Lung (tissue), 17 donors: ENCODE measurements at places on chromosomes 1 and 21. TPM values are rescaled to one million over a fixed set of nuclear protein-coding genes. Genes with fewer than 3 reads are reported as not detected.

DNA sequence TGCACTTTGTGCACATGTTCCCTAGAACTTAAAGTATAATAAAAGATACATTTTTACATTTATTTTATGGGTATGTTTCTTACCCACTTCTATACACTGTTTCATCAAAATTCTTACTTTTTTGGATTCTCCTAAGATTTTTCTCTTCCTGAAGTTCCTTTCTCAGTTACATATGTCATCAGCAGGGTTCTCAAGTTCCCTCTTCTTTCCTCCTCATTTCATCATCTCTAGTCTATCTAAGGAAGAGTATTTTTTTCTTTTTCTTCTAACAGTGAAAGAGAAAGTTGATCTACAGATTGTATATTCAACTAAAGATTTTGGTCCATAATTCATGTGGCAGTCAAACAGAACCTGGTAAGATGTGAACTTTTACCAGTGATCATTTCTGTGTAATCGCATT, 41.2 kb upstream of the CYYR1 start:
- no peaks in the 10 kb centered on the region for H3K27me3 ChIP-seq
- no peaks in the 10 kb centered on the region for H3K36me3 ChIP-seq
- H3K4me1 ChIP-seq: no peaks in the 10 kb centered on the region
- no peak for DNase-seq
- H3K4me3 ChIP-seq: no peak overlapping the region
- H3K27ac ChIP-seq: no peak overlapping the region

DNA sequence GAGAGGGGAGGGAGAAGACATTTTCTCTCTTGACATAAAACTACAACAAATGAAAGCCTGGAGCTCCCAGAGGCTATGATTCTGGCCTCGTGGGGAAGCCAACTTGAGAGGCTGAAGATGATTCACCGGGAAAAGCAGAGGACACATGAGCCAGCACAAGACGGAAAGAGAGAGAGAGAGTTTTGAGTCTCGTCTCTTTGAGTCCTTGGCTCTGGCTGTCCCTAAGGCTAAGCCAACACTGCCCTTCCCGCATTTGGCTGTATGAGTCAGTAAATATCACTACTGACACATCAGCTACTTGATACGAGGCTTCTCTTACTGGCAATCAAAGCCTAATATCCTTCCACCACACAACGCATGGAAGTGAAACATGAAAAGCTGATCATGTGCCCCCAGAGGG, 95.5 kb downstream of the GRIK3 start:
- no peaks in the 10 kb centered on the region for H3K36me3 ChIP-seq
- peaks cover 14% of the 10 kb centered on the region for H3K27me3 ChIP-seq
- H3K27ac ChIP-seq: no peak overlapping the region
- no peak overlapping the region for H3K4me3 ChIP-seq

- no peak for DNase-seq
- H3K4me1 ChIP-seq: peaks cover 54% of the 10 kb centered on the region
- no peaks in the 10 kb centered on the region for H3K36me3 ChIP-seq
- no peaks in the 10 kb centered on the region for H3K27me3 ChIP-seq
- H3K27ac ChIP-seq: peak overlapping the region; percentile 44
Observed at GRCh38 chr1:8465692-8466091, 147.8 kb downstream of the SLC45A1 start.

DNA sequence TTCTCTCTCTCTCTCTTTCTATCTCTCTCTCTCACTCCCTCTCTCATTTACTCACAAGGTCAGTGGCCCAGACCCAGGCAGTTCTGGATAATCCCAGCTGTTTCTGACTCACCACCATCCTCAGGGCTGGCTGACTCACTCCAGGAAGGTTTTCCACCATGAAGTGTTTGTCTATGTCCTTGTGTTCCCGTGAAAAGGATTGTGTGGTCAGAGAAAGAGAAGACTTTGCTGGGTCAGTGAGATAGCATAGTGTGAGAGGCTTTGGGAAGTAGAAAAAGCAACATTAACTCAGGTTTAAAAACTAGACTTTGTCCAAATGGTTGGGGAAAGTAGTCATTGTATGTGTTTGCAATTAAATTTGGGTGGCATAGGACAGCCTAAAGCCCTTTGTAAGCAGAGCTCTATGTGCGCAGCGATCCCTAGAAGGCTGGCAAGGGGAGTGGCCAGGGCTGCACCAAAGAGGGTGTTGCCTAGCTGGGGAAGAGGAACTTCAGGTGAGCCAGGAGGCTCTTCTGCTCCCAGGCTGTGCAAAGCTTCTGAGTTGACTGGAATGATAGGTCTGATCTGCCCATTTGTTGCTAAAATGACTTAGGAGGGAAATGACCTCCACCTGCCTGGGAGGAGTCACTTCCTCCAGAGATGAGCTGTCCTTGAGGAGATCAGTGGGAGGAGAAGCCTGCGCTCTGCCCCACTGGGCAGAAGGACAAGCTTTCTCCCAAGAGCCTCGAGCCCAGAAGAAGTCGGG, 4.9 kb upstream of the CAPN2 start:
- peaks cover 21% of the 10 kb centered on the region for H3K4me1 ChIP-seq
- no peaks in the 10 kb centered on the region for H3K27me3 ChIP-seq
- peak overlapping the region; percentile 84 for H3K27ac ChIP-seq

The ADGRL4 gene
- 16.1 TPM for total RNA-seq

GRCh38 chr1:8462371-8462892, 144.5 kb downstream of the SLC45A1 start:
- H3K4me1 ChIP-seq: peaks cover 42% of the 10 kb centered on the region
- H3K27me3 ChIP-seq: no peaks in the 10 kb centered on the region
- no peak overlapping the region for H3K4me3 ChIP-seq
- DNase-seq: peak; percentile 57
- H3K27ac ChIP-seq: peak overlapping the region; percentile 87

DNA sequence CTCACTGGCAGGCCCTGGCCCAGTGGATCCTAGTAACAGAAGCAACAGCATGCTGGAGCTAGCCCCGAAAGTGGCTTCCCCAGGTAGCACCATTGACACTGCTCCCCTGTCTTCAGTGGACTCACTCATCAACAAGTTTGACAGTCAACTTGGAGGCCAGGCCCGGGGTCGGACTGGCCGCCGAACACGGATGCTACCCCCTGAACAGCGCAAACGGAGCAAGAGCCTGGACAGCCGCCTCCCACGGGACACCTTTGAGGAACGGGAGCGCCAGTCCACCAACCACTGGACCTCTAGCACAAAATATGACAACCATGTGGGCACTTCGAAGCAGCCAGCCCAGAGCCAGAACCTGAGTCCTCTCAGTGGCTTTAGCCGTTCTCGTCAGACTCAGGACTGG, 7.7 kb downstream of the CGN start:
- H3K27ac ChIP-seq: no peak overlapping the region
- no peak overlapping the region for H3K4me3 ChIP-seq
- H3K4me1 ChIP-seq: peaks cover 2% of the 10 kb centered on the region
- peaks cover 3% of the 10 kb centered on the region for H3K27me3 ChIP-seq

- no peak for DNase-seq
- no peak overlapping the region for H3K4me3 ChIP-seq
- H3K27me3 ChIP-seq: no peaks in the 10 kb centered on the region
- H3K36me3 ChIP-seq: no peaks in the 10 kb centered on the region
- H3K4me1 ChIP-seq: no peaks in the 10 kb centered on the region
Observed at GRCh38 chr1:31151402-31151801, 85.9 kb upstream of the PUM1 start.

The CYYR1 gene
- total RNA-seq: 21.6 TPM
